ENCODE measurements at places on chromosomes 3 and 15.

DNA sequence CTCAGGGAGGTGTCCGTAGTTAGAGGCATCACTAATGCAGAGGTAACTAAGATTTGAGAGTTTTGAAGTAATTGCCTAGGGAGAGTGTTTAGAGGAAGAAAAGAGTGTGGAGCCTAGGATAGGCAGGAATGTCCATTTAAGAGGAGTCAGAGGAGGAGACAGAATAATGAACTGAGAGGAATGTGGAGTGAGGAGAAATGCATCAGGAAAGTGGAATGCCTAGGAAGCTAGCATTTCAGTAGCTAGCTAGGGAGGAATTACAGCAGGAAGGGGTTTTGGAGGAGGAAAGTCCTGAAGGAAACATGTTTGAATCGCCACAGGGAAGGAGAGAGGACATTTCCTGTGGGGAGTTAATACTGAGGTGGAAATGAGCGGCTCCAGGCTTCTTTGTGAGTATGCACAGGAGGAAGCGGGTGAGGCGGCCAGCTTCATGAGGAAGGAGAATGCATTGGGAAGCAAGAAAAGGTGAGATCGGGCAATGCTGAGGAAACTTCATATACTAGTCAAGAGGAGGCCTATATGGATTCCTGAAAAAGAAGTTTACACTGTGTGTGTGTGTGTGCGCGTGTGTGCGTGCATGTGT, 154.3 kb downstream of the TMEM108 start:
- DNase-seq: no peak

DNA sequence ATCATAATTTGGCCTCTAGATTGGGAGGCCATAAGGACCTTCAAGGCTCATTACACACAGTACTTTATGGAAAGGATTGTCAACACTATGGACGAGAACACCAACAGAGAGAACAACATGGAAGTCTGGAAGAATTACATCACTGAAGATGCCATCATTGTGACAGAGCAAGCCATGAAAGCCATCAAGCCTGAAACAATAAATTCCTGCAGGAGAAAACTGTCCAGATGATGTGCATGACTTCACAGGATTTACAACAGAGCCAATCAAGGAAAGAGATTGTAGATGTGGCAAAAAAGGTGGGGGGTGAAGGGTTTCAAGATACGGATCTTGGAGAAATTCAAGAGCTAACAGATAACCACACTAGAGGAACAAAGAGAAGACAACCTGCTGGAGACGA, 15.9 kb downstream of the IL17RB start:
- DNase-seq: no peak

DNA sequence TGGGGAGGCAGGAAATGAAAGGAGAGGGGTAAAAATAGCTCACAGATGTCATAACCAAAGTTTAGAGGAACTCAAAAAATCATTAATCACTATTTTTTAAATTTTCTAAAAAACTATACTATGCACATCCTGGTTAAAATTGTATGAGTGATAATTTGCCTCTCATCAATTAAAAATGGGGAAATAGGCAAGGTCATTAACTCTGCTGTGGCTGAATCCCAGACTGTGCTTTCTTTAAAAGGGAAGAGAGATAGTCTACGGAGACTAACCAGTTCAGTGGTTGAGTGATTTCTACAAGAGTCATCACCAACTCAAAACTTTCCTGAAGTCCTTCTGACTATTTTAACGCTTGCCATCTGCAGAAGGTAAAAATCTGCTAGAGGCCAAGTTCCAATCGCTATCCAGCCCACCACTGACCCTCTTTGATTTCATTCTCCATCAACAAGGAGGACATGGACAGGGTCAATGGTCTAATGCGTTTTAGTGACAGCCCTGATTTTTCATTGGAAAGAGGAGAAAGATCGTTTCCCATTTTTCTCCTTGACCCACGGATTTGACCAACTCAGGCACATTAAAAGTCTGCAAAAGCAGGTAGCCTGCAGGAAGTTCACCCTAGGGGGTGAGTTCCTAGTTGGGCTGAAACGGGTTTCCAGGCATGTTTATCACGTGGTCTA, 850 bp downstream of the SUCLG2 start:
- DNase-seq: no peak

GRCh38 chr3:66904336-66904735, 93.8 kb upstream of the KBTBD8 start:
- peak; percentile 4 for DNase-seq

GRCh38 chr15:42903388-42904324, 16.9 kb downstream of the TTBK2 start:
- DNase-seq: no peak

GRCh38 chr15:51135276-51135675, 40.6 kb upstream of the TNFAIP8L3 start:
- no peak for DNase-seq

- no peak for DNase-seq
Measured at GRCh38 chr3:178628037-178628436, 91.8 kb downstream of the KCNMB2 start.

DNA sequence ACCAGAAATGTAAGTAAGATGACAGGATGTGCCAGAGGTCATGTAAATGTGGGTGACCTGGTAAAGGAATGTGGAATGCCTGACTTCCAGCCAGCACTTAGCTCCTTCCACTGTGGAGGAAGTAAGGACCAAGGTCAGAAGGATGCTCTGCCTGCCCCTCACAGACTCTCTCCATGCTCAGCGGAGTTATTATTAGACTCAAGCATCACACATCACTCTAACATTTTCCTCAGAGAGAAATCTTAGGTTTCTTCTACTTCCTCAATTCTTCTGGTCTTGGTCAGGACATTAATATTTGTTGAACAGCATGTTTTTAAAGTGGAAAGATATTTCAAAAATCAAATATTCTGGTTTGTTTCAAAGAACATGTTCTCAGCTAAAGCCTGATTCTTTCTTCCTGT, 231.4 kb upstream of the WNT5A start:
- DNase-seq: peak; percentile 5

DNA sequence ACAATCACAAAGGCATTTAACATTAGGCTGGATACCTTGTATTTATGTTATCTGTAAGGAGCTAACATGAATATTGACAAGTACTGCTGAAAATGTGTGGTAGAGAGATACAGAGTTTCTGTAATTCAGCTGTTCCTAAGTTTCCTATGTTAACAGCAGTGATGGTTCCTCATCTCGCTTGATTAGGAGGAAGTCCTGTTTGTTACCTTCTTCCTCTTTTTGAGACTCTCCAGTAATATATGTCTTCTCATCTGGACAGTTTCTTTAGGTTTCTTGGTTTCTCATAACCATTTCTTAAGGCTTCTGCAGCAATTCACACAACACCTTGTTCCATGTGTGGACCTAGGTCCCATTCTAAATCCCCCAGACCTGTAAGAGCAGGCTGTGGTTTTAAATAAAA, 11.4 kb upstream of the PEX5L start:
- no peak for DNase-seq

DNA sequence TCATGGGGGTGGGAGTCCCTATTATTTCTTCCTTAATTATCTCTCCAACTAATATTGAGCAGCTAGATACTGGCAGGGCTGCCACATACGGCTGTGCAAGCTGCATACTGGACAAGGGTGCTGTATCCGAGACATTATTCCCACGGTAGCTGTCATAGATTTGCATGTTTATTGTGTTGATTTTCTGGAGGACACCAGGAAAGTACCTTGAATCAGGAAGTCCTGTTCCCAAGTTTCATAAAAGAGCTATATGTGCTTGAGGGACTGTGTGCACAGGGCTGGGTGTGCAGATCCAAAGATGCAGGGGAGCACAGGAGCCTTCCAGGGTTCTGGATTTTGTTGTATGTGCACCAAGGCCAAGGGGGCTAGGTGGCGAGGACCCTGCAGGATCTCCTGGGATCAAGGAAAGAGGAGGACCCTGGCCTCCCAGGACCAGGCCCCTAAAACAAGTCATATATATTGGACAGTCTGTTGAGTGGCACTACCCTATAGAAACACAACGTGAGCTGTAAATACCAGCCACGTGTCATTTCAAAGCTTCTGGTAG, 119.2 kb upstream of the ALDH1A3 start:
- no peak for DNase-seq

DNA sequence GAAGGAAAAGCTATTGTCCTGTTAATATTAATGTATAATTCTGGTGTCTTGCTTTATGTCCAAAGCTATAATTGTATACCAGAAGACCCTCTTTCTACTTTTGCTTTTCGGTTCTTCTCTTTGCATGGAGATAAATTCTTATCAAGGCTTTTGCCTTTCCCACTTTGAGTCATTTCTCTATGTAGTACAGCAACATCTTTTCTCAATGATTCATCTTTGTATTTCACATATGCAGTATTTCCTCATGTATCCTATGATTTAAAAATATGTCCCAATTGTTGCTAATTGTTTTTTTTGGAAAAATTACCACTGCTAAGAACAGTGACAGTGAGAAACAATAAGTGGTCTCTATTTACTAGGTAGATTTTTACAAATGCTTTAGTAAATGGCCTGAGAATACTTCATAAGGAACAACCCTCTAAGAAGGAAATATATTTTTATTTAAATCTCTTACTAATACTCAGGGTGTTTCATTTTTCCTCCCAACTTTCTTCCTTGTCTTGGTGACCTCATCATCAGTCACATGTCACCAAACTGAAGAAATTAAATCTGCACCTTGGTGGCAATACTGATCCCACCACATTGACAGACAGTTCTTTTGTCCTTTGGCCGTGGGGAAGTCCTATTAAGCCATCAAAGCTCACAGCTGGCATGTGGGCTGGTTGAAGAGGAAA, 290.6 kb downstream of the SATB1 start:
- DNase-seq: no peak

DNA sequence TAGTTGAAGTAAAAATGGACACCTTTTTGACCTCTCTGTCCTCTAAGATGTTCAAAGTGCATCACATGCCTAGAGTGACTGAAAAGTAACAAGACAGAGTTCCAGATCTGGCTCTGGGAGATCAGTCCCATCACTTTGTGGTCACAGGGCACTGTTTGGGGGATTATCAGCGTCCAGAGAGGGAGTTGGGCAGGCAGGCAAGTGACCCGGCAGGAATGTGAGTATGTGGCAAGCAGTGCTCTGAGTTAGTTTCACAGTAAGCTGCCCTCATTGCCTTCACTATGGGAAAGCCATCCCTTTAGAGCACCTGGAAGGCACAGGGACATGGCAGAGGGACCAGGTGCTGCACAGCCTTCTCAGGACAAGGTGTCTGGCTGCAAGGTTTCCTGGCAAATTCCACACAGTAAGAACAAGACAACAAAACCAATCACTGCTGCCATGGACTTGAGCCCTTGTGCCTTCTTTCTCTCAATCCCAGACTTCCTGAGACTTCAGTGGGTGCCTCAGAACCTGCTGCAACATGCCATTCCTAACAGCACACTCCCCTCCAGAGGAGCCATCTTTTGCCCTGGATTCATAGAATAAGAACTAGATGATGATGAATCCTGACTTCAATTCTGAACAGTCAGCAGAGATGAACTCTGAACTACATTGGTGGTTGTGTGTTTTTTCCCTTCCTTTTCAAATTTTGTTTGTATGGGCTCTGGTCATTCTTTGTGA, 55.2 kb downstream of the TIPARP start:
- no peak for DNase-seq

DNA sequence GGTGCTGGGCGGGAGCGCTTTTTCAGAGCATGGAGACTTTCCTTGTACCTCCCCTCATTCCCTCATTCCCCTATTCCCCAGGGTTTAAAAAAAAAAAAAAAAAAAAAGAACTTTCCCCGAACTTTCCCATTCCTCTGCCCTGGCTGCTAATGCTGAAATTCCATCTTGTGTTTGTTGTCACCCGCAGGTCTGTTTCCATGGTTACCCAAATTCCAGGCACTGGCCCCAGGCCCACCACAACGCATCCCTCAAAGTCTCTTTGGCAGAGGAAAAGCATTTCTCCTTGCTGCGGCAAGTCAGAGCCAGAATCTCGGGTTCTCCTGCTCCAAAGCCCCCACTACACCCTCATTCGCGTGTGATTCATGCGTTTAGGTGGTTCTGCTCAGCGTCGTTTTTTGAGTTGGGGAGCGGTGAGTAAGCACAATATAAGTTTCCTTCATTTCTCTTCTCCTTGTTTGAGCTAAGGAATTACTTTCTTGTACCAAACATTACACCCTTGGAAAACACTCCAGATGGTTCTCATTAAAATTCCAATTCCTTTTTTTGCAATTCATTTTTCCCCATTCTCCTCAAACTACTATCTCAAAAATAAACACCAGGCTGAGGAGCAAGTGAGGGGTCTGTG, 21.6 kb downstream of the ANAPC13 start:
- DNase-seq: peak; percentile 95

- peak; percentile 27 for DNase-seq
Measured at GRCh38 chr3:153595186-153595815, 433.3 kb downstream of the RAP2B start.

DNA sequence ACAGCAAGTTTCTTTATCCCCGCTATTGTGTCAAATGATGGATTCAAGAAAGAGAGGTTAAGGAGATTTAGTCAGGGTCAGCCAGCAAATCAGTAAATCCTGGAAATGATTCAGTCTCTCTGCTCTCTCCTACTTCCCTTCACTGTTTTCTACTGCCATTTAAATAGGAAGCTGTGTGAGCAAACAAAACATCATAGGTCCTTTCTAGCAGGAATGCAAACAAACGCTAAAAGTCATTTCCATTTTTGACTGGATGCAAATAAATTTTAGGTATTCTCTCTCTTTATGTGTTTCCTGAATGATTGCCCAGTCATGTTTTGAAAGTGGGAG, 299.4 kb upstream of the RORA start:
- DNase-seq: peak; percentile 63

- DNase-seq: peak; percentile 54
Measured at GRCh38 chr15:90002428-90002844, 1.3 kb downstream of the ZNF710 start.

DNA sequence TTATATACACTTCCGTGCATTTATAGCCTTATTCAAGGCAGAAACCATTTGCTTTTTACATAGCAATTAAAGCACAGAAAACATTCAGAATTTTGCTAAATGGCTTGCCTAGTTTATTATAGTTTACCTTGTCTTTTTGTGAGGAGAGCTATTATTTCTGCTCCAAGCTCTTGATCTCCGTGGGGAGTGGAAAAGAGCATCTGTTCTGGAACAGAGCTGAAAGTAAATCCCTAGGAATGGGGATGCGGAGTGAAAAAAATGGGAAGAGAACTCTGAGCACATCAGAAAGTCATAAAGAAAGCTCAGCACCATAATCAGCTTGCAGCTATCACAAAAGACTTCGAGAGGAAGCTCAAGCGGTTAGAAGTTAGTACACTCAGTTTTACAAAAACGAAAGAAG, 1006.7 kb downstream of the ROBO2 start:
- peak; percentile 43 for DNase-seq

DNA sequence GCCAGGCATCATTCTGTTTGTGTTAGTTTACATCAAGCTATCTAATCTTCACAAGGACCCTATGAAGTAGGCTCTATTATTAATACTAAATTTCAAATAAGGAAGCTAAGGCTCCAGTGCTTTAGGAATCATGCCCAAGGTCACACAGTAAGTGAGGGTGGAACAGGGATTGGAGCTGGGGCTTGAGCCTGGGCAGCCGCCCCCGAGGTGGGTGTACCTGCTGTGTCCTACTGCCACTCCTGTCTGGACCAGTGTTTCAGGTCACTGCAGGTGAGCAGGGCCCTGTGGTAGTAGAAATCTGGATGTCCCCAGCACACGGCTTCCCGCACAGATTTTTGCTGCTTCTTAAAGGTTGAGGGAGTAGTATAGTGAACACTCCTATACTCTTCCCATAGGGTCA, 6.5 kb downstream of the KLF13 start:
- no peak for DNase-seq
